Head of caudate nucleus (tissue), 42 donors: ENCODE measurements at places on chromosomes 1 and 21.

DNA sequence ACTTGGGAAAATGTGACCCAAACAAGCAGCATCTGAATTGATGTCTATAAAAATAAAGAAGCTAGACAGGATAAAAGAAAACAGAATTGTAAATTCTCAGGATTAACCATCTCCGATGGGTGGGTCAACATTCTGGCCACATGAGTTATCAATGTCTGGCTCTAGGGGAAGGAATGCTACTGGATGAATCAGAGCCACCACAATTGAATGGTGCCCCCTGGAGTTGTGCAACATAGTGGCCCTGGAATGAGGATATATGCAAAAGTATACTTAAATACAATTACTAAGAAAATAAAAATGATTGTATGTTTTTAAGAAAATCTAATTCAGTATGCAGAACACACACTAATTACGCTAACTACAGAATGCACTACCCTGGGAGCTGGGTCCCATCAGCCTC, 185.6 kb downstream of the TGFBR3 start:
- no peak for DNase-seq

DNA sequence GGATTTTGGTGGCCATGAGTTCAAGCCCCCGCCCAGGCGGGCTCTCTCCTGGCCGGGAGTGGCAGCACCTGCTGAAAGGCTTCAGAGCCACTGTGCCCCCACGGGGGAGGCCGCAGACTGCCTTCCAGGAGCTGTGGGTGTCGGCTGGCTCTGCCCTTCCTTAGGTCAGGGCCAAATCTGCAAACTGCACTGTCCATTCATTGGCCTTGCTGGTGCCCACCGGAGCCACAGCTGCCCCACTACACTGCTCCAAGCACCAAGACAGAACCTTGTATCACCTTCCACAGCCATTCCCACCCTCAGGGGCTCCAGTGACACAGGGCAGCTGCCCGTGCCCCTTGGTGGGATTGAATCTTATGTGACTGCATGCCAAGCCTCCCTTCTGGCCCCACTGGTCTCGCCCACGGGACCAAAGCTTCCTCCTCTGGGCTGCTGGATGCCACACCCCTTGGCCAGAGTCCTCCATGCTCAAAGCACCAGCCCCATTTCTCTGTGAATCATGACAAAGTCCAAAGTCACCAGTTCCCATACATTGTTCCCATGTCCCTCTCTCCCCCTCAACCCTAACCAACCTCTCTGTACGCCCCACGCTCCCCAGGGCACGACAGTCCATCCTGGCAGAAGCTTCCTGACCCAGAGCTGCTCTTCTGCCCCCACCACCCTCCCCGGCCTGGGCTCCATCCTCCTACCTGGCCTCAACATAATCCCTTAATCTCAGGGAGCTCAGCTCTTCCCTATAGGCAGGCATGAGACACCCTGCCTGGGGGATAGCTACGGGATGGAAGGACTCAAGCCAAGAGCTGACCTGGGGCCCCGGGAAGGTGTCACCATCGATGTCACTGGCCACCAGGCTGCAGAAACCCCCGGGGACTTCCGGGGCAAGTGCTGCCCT, 20.9 kb upstream of the GPR153 start:
- no peak for DNase-seq

DNA sequence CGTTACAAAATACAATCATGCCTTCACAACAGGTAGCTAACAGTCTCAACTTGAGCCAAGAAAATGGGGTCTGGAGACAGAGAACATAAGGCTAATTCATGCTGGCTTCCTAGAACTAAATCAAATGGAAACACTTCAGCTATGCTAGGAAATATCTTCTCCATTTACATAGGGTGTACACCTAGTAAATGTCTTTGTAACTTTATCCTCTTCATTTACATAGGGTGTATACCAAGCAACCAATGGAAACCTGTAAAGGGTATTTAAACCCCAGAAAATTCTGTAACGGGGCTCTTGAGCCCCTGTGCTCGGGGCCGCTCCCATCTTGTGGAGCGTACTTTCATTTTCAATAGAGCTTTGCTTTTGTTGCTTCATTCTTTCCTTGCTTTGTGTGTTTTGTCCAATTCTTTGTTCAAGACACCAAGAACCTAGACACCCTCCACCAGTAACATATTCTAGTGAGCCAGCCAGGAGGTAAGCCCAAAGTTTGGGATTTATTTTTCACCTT, 19.5 kb upstream of the CYP4X1 start:
- DNase-seq, result no peak

- DNase-seq, result no peak
These were observed 37.3 kb downstream of the PLEKHO1 start for GRCh38 chr1:150186789-150187559.

- no peak for DNase-seq
These were observed 207.1 kb downstream of the AKT3 start for GRCh38 chr1:243642936-243643335.

GRCh38 chr1:66353257-66353656, 180.7 kb upstream of the SGIP1 start:
- DNase-seq, result peak; percentile 69
